ENCODE measurements at places on chromosomes 2 and 18.

DNA sequence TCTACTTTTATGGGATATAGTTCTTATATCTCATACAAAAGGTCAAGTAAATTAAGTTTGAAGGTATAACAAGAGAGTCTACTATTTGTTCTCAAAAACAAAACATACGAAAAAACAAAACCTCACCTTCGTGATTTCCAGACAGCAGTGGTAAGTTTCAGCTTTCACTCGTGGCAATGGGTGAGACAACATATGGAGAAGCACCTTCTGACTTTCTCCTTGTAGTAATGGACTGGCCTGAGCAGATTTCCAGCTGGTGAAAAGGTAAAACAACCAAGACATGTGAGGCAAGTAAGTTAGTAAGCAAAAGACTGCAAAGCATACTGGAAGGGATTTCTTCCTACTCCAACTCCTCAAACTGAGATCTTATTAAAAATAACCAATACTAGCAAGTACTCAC, 39.6 kb downstream of the RTTN start:
- DNase-seq, result no peak

DNA sequence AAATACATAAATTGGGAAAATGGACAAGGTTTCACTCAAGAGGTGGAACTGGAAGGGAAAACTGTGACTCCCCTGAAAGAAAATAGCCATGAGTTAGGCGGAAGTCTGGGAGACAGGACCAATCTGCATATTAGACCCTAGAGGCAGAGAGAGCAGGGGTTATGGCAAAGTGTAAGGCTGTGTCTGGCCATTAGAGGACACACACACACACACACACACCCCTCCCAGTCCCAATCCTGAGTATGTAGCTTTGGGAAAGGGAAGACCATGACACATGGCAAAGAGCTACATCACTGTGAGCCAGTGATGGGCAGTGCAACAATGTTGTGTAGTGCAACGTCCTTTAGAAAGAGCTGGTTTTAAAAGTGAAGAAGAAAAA, 479.9 kb upstream of the NXPH2 start:
- DNase-seq, result no peak

GRCh38 chr18:42824178-42824577, 291.3 kb downstream of the RIT2 start:
- DNase-seq, result no peak

- no peak for DNase-seq
Measured at GRCh38 chr18:38654946-38655345, 1089.3 kb upstream of the CELF4 start.

GRCh38 chr2:53450923-53451322, 316.7 kb upstream of the CHAC2 start:
- no peak for DNase-seq

DNA sequence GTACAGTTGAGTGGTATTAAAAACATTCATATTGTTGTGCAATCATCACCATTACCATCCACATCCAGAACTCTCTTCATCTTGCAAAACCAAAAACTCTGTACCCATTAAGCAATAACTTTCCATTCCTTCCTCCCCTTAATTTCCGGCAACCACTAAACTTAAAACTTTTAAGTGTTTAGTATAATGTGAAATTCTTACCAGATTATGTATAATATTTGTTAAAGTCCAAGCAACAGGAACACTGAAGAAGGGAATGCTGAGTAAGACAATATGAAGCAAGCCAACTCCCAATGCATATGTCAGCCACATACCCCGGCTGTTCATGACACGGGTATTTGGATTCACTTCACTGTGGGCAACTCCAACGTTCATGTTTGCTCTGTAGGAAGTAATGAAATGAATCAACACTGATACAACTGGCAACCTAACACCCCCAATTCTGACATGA, 1.9 kb downstream of the ORMDL1 start:
- no peak for DNase-seq

DNA sequence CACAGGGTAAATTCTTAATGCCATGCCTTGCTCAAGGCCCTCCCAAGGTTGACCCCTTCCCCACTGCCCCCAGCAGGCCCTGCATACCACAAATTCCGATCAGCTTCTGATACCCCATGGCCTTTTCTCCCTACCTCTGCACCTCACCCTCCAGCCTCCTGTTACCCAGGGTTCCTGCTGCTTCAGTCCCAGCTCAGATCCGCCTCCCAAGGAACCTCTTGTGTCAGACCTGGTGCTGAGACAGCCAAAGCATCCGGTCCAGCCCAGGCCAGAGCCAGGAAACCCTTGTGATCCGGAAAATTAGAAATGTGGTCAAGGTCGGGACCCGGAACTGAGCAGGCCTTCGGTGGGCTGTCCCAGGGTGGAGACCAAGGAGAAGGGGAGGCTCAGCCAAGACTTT, 231.3 kb downstream of the BCL2 start:
- no peak for DNase-seq

DNA sequence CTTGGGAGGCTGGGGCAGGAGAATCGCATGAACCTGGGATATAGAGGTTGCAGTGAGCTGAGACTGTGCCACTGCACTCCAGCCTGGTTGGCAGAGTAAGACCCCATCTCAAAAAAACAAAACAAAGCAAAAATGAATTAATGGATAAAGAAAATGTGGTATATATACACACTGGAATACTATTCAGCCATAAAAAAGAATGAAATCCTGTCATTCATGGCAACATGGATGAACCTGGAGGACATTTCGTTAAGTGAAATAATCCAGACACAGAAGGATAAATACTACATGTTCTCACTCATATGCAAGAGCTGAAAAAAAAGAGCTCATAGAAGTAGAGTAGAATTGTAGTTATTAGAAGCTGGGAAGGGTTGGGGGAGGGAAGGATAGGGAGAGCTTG, 80.8 kb downstream of the RAB31 start:
- no peak for DNase-seq

- no peak for DNase-seq
Measured at GRCh38 chr2:146477383-146477782, 1367.4 kb upstream of the ACVR2A start.

DNA sequence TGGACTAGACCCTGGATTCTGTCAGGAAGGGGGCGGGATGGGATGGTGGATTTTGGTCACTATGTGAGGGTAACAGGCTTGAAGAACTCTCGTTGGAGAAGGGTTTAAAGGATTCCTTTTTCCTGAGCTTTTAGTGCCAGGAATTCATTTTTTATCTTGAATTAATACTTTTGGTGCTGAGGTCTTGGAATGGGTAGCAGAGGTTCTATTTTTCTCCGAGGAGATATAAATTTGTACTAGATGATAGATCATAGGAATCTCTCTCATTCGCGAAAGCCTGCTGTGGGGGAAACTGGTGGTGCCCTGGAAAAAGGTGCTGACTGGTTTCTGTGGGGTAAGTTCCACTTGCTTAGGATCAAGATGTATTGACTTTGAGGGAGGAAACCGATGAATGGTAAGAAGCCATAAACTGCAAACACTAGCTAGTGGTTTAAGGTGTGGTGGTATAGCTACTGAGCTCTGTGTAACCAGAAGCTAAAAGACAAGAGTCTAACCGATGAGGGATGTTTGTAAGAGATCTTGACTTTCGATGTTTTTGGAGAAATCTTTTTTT, 706 bp downstream of the AGPS start:
- DNase-seq, result no peak

GRCh38 chr2:31372097-31372496, 42.4 kb downstream of the XDH start:
- DNase-seq, result no peak

GRCh38 chr18:37425222-37425621, 140.4 kb downstream of the CELF4 start:
- DNase-seq, result no peak

GRCh38 chr2:38959938-38960608, 70.4 kb downstream of the ARHGEF33 start:
- peak; percentile 94 for DNase-seq

DNA sequence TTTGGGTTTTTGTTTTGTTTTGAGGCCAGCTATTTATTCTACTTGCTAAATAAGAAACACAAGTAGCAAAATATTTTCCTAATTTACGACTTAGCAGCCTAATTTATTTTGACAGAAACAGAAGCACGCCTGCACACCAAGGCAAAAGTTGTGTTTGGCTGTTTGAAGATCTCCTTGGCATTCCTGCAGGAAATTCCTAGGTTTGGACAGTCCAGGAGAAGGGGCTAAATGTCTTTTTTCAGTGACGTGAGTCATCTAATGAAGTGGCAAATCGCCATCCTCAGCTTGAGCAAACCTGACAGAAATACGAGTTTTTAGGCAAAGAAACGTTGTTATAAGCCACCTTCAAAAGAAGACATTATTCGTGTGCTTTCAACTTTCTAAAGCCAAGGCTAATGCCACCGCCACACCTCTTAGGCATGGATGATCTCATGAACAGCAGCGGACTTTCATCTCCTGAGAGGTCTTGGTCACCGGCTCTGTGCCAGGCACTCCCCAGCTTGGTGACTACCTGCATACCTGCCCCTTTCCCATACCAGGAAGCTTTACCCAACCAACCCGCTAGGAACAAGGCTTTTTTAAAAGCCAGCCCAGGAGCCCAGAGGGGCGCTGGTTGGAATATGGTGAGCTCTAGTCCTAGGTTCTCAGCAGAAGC, 30.9 kb downstream of the STK39 start:
- DNase-seq, result no peak

GRCh38 chr2:215743066-215743465, 270.3 kb downstream of the MREG start:
- DNase-seq, result no peak

GRCh38 chr2:237669628-237670392, 42.4 kb downstream of the LRRFIP1 start:
- no peak for DNase-seq

- DNase-seq, result peak; percentile 9
Measured at GRCh38 chr18:77124452-77124922, 8.1 kb downstream of the MBP start.

- DNase-seq, result no peak
Measured at GRCh38 chr2:58429014-58429875, 188.1 kb upstream of the FANCL start.

GRCh38 chr2:10076511-10076910, 3.7 kb downstream of the CYS1 start:
- DNase-seq, result no peak

GRCh38 chr18:2409906-2410305, 161.4 kb downstream of the METTL4 start:
- no peak for DNase-seq

GRCh38 chr2:114754907-114755563, 312.6 kb downstream of the DPP10 start:
- no peak for DNase-seq

- no peak for DNase-seq
Measured at GRCh38 chr18:54086046-54086802, 138.2 kb downstream of the MBD2 start.

- DNase-seq, result no peak
Measured at GRCh38 chr2:101868525-101868924, 123.2 kb upstream of the IL1R2 start.

DNA sequence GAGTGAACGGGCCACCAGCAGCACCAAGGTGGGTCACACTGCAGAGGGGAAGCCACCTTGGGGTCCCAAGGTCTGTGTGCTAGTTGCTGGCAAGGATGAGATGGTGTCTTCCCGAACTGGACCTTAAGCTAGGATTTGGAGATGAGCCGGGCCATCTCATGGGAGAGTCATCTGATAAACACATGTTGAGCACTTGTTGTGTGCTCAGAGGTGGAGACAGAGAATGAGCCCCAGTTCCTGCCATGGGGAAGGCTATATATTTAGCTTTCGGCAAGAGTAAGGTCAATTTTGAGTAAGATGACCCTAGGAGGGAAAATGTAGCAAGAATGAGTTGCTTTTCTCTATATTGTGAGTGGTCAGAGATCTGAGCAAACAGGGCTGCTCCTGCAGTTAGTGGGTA, 41.4 kb upstream of the RPL31 start:
- DNase-seq, result no peak

DNA sequence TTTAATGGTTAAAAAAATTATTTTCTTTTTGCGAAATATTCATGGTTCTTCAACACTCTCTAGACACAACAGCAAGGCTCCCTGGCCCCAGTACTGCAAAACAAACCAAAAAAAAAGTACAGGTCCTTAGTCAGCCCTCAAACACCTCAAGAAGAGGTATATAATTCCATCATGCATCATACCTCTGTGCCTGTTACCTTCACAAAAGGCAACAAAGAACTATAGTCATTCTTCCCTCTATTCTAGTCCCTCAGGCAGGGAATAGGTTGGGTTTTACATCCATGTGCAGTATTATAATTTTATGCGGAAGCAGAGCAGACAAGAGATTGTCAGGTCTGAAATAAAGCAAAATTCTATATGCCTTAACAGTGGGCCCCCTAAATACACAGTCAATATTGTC, 8.5 kb downstream of the NFE2L2 start:
- no peak for DNase-seq

- DNase-seq, result no peak
Measured at GRCh38 chr2:102140377-102140776, 2.2 kb upstream of the IL1R1 start.

GRCh38 chr18:36330435-36331052, 33.0 kb downstream of the FHOD3 start:
- no peak for DNase-seq

- DNase-seq, result no peak
Measured at GRCh38 chr18:75496151-75496550, 68.6 kb upstream of the SMIM21 start.

GRCh38 chr2:218648088-218648786, 11.2 kb downstream of the ZNF142 start:
- DNase-seq, result peak; percentile 39

- no peak for DNase-seq
Measured at GRCh38 chr2:206337956-206338355, 63.5 kb downstream of the ZDBF2 start.

- no peak for DNase-seq
Measured at GRCh38 chr18:63677500-63678225, 16.0 kb upstream of the SERPINB3 start.

DNA sequence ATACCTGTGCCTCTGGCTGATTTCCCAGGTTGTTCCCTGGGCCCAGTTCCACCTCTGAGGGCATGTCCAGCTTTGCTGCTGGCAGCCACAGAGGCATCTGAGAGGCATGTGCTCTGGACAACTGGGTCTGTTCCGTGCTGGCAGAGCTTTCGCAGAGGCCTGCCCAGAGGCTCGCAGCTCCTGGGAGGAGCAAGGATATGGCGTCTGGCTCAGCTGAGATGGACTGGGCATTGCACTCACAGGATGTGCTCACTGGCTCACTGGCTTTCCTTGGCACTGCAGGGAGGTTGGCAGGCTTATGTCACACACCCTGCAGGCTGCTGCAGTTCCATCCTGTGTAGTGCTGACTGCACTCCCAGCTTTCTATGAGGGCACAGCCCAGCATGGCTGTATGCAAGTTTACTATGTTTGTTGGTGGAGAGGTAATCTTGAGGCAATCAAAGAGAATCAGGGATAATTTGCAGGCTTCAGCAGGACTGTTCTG, 172.3 kb downstream of the PRKCE start:
- DNase-seq, result peak; percentile 88
